ENCODE measurements at places on chromosomes 7 and 10.

DNA sequence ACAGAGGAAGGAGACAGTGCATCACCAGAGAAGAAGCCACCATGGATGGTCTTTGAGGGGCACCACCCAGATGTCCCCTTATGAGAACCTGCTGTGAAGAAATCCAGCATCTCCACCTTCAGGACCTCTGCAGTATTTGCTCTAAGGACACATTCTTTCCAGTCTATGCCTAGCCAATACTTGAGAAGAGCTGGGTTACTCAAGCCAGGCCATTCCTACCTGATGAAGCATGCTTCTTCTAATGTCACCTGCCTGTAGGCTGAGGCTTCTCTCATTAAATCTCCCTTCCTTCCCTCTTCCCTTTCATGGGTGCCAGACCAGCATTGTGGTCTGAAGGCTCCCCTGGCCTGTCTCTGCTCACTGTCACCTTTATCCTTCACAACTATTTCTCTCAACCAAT lies 654.5 kb upstream of the AUTS2 start:
- no peak for DNase-seq

GRCh38 chr10:81081887-81082620 lies 544.4 kb downstream of the SH2D4B start:
- no peak for DNase-seq

- DNase-seq, result no peak
Observed at GRCh38 chr7:158077934-158078910, 509.4 kb downstream of the PTPRN2 start.

DNA sequence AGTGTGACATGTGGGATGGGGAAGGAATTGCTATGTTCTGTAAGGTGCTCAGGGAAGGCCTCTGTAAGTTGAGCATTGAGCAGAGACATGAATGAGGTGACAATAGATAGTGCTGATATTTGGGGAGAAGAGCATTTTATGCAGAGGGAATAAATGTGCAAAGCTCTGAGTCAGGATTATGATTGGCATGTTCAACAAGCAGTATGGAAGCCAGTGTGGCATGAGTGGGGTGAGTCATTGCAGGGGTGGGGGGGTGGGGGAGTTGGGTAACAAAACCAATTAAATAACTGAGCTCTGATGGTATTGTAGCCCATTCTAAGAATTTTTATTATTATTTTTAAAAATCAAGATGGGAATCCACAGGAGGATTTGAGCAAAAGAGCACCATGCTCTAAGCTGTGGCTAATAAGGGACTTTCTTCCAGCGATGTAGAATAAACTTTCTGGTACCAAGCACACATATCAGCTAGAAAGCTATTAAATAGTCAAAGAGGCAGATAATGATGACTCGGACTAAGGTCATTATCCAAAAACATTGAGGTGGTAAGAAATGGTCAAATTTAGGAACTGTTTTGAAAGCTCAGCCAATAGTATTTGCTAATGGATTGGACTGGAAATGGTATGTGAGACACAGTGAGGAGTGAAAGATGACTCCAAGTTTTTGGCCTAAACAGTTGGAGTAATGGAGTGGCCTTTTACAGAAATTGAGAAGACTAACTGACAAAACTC lies 96.4 kb downstream of the PRKG1 start:
- no peak for DNase-seq

GRCh38 chr7:92295391-92295790 lies 49.6 kb downstream of the ANKIB1 start:
- no peak for DNase-seq

GRCh38 chr7:132756484-132756990 lies 180.3 kb upstream of the PLXNA4 start:
- DNase-seq, result no peak

DNA sequence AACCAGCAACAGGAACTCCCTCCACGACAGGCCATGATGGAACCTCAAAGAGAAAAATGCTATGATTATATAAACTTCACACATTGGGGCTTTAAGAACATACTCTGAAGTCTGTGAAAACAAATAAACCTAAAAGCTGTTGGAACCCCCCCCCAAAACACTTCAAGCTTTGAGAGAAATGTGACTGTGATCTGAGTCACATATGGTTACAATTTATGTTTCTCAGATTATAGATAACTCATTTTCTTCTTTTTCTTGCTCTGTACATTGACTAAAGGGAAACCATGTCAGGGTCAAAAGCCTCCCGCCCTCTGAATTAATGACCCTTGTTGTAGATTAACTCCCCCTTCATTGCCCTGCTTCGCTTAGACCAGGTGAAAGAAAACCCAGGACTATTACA lies 15.8 kb downstream of the VOPP1 start:
- DNase-seq, result no peak

DNA sequence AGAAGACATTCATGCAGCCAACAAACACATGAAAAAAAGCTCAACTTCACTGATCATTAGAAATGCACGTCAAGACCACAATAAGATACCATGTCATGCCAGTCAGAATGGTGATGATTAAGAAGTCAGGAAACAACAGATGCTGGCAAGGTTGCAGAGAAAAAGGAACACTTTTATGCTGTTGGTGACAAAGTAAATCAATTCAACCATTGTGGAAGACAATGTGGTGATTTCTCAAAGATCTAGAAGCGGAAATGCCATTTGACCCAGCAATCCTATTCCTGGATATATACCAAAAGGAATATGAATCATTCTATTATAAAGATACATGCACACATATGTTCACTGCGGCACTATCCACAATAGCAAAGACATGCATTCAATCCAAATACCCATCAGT lies 77.6 kb downstream of the C10orf90 start:
- no peak for DNase-seq

GRCh38 chr7:88106434-88106833 lies 113.4 kb downstream of the SRI start:
- no peak for DNase-seq

DNA sequence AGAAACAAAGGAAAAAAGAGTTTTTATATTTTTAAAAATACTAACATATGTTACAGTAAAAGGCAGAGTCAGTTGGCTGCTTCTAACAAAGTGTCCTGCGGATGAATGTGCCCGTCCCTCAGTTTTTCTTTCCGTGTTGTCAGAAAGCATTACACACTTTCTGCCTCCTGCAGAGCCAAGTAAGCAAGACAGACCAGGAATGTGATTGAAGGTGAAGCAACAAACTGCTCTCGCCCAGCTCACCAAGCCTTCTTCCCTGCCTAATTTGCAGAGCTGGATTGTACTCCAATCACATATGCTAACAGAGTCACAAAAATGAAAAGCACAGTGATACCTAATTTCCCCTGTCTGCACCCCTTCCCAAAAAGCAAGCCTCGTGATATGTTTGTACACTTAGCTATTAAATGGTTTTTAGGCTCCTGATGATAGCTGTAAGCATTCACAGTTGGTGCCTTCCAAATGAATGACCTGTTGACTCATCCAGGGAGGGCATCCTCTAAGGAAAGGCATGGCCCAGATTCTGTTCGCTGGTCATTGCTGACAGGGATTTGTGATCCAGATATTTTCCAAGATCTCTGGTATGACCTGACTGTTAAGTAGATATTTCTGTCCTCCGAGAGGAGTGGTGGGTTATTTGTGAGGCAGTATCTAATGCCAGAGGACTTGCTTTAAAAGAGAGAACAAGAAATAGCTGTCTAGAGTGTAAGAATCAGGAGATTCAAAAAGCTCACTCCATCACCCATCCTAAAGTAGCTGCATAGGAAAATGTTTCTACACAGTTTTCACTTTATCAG lies 187.3 kb upstream of the PLXDC2 start:
- no peak for DNase-seq

DNA sequence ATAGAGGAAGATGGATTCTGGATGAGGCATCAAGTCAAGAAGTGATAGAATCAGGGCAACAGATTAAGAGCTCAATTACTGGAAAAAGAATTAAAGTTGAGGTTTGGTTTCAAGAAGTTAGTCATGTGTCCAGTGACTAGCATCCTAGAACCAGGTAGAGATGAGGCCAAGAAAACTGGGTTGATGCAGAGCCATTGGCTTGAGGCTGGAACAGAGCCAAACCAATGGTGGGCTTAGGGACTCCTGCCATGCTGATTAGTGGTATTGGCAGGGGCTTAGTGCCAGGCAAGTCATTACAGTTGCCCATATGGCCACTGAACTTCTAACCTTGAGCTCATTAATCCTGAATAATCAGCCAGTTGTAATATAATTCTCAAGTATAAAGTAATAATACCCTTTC lies 18.5 kb downstream of the ZNF277 start:
- DNase-seq, result no peak

- DNase-seq, result no peak
Observed at GRCh38 chr7:93337052-93337451, 104.9 kb downstream of the VPS50 start.

DNA sequence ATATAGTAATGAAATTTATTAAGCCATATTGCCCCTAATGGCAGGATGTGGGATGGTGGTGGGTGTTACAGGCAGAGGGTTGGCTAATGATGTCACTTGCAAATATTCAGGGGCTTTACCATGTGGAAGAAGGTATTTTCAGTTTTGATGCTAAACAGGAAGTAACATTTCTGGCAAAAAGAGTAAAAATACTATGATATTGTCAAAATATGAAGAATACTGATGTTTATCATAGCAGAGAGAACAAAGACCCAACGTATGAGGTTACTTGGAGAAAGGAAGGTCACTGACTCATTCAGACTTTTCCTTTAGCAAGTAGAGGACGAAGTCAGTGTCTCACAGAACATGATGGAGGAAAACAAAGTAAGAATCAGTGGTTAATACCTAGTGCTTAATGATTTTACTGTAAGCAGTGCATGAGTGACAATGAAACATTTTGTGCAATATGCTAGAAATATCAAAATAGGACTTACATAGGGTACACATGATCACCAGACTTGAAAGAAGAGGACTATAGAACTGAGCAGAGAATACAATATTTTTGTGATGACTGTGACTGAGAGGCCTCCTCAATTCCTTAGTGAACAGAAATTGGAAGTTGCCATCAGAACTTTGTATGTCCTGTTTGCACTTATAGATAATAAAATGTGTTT lies 89.7 kb upstream of the STEAP4 start:
- no peak for DNase-seq
